ENCODE measurements at places on chromosomes 12 and 14.

DNA sequence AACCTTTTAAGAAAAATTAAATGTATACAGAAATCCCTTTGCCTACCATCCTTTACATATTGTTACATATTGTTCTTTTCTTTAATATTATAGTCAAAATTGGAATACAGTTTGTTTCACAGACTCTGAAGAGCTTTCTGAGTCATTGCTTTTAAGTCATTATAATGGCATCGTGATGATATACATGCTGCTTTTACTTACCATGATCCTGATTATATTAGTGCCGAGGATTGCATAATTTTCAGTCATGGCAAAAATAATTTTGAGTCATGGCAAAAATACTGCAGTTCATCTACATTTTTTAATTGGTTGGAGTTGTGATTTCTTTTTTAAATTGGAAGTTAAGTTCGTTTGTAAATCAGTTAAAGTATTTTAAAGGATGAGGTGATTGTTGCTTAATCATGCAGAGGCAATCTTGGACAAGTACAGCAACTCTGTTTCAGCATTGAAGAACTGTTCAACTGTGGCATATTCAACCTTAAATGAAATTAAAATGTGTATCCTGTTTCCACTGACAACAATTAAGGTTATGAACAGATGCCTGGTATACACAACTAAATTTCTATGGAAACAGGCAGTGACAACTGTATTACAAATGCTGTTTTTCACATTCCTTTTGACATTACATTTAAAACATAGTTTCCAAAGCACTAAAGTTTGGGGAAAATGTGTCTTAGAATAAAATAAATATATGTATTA is 142.3 kb downstream of the PCNX1 start:
- DNase-seq, result no peak

DNA sequence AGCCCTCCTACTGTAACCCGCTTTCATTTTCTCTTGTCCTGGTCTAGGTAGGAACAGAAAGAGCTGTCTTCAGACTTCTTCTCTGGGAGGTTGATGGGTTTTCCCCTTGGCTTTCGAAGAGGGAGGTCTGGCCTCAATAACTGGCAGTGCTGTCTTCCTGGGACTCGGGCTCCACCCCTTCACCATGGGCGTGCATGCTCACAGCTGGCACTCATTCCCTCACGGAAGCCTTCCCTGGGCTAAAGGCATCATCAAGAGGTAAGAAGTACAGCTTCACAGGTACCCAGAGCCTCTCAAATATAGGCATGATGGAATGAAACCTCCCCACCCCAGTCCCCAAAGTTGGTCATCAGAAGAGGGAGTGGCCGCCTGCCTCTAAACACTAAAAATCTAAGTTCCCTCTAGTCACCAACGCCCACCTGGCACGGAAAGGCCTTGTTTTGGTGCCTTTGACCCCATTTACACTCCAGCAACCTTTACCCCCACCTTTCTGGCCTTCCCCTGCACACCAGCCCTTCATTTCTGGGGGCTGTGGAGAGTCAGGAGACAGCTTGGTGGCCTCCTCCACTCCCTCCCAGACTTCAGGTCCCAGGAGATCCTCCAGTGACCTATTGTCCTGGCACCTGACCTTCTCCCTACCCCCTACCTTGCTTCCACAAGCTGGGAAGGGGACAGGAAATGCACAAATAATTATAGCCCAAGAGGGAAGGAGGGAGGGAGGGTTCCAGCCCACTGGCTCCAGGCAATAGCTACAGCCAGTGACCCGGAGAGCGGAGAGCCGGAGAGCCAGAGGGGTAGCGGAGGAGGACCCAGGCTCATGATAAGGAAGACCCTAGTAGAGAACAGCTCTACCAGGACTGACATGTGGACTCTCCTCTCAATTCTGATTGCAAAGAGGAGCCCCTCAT is 2.8 kb downstream of the RAPGEF3 start:
- no peak for DNase-seq

DNA sequence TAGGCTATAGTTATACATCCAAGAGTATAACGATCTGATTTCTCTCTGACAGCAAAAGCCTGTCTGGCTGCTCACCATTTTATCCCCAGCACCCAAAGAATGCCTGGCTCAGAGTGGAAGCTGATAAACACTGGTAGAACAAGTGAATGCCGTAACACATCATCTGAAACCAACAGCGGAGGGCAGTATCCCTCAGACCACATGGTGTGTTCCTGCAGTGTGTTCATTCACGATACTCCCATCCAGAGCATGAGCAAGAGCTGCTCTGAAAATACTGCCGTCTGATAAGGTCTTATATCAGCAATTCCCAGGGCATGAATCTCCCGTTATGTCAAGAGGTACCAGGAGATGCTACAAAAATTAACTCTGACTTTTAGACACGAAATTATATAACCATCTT is 95.9 kb downstream of the TTC7B start:
- DNase-seq, result no peak

DNA sequence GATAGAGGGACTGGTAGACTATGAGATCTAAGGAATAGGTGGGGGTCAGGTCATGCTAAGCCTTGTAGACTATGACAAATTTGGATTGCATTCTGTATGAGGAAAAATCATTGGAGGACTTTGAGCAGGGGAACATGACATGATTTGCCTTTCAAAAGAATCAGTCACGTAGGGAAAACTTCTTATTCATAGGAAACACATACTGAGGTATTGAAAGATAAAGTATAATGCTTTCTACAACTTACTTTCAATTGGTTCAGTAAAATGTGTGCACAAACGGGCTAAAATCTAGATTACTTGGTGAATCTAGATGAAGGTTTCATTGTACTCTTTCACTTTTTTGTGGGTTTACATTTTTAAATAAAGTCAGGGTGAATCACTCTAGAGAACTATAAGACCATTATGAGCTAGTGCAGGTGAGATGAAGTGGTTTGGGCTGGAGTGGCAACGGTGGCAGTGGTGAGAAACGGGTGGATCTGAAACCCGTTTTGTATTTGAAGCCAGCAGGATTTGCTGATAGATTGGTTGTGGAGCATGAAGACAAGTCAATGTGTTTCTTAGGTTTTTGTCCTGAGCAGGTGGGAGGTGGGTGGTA is 6.7 kb downstream of the BBS10 start:
- DNase-seq, result no peak

DNA sequence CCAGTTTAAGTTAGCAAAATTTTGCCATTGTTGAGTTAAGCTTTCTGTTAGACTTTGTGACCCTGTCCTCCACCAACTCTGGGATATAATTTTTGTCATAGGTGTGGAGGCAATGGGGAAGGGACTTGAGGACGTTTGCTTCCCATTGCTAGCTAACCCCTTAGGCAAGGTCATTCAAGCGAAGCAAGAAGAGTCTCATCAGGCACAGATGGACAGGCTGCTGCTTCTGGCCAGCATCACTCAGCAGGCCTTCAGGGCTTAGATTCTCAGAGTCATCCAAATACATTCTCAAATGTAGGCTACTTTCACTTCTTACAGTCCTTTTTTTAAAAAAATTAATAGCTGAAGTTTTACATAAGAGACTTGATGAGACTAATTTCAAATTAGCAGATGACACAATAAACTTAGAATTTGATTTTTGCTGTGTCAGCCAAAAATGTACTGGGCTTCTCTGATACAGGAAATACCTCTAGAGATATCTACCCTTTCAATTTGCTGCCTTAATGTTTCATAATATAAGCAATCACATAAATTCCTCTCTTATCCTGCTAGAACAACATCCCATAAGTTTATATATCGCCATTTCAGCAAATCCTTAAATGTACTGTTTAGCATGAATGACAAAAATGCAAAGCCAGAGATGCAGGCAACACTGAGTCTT is 875.2 kb downstream of the FLRT2 start:
- no peak for DNase-seq

DNA sequence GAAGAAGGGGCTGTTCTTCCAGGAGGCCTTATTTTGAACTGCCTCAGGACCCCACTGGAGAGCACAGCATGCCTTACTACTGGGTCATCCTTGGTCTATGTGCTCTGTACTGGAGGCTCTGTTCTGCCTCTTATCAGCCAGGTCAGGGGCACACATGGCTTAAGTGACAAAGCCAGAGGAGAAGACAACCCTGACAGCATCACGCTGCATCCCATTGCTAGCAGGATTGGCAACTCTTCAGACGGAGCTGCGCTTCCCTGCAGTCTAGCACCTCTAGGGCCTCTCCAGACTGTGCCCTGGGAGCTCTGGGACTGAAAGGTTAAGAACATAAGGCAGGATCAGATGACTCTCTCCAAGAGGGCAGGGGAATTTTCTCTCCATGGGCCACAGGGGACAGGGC is 17.3 kb upstream of the TIGAR start:
- DNase-seq, result no peak

All from NCI-H1048 (cell line).